ENCODE measurements at places on chromosomes 4 and X. TPM values are rescaled to one million over a fixed set of nuclear protein-coding genes. Genes with fewer than 3 reads are reported as not detected.

- DNase-seq = peak; percentile 82
Observed at GRCh38 chr4:52659001-52659721, at the start of gene USP46. Gene USP46 (minus strand): TSS chr4:52659301. CDS start chr4:52659150, 151 bp downstream.

DNA sequence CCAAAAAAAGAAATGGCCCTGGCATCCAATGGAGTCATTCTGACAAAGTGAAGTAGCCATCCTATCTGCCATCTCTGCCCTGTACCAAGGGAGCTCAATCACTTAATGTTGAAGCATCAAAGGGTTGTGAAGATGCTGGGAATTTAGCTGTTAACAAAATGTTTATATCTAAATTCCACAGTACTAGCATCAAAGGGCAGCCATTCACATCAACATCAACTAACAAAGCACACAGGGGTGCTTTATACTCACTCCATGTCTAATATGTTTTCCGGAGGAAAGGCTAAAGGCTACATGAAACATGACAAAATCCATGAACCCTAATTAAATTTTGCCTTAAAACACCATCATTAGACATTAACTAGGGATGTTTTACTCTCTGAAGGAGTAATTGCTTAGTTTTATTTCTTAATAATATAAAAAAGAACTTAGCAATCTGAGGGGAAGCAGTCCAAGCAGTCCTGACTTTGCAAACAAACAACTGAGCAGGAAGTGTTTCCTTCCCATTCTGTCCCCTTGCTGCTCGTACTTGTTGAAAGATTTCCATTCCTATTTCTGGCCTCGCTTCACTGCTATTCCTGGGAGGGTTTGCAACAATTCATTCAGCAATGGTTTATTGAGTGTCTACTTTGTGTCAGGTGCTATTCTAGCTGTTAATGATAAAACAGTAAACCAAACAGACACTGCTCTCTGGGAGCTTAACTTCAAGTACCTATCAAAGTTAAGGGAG, 208.6 kb upstream of the SLC7A11 start:
- DNase-seq = no peak

DNA sequence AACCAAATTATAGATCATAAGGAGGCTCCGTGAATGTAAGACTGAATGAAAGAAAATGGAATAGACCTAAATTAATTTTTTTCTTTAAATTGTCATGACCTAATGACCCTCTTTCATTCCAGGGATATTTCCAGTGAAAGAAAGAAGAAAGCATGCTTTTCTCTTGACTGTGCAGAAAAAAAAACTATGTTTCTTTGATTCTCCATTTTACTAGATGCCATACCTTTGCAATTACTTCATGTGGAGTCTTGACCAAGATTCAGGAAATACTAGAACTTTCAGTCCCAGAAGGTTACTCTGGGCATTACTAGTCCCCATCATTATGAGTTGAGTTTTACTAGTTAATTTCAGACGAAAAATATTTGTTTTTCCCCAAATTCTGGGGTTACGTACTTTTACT, 6.4 kb upstream of the COMMD8 start:
- no peak for DNase-seq

GRCh38 chr4:138113819-138114400, 128.2 kb downstream of the SLC7A11 start:
- no peak for DNase-seq

DNA sequence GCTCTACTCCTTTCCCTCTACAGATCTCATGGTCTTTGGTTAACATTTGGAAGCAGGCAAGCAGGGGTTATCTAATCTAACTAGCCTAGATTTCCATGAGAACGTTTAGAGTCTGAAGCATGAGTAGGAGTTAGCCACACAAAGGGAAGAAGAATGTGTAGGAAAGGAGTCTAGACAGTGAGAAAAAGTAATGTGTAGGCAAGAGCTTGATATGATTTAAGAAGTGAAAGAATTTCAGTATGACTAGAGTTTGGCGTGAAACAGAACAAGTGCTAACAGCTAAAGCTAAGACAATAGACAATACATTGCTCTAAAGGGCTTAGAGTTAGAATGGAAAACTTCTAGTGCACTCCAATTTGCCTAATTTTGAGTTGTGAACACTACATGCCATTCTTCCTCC, 10.8 kb downstream of the CXCL8 start:
- no peak for DNase-seq

DNA sequence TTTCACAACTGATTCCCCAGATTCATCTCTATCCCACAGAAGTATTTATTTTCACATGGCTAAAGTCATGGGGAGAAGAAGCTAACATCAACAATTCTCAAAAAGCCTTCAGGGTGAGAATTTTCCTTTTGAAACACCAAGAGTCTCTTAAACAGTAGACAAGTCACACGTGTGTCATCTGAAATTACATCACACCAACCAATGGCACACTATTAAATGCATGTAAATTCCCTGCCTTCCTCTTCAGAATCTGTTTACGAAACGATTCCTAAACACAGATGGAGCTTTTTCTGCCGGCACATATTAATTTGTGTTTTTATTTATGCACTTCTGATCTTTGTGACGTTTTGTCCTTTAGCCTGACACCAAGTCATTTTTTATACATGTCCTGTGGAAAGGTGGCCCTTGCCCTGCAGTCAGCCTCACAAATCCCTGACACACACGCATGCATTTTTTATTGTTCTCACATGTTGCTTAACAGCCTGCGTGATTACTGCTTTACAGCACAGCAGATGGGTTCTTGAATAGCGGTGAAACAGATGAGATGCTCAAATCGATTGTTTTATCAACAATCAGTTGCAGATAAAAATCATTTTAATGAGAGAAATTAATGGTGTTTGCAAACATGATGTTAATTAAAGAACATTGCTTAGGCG, 735.9 kb upstream of the TENM3 start:
- DNase-seq = no peak

GRCh38 chr4:10893395-10893794, 208.8 kb upstream of the CLNK start:
- DNase-seq = peak; percentile 3

The SPANXD gene
- polyA plus RNA-seq = not detected

The AADAT gene
- polyA plus RNA-seq = 52.8 TPM

The ZNF732 gene
- 2.5 TPM for polyA plus RNA-seq

All from left lung (tissue), 14 donors.